Fibroblast of lung (primary cell): ENCODE measurements at places on chromosomes 5 and 9. TPM values are rescaled to one million over a fixed set of nuclear protein-coding genes. Genes with fewer than 3 reads are reported as not detected.
A peak's percentile ranks its signal among the peaks of the same experiment; 100 is the strongest.

DNA sequence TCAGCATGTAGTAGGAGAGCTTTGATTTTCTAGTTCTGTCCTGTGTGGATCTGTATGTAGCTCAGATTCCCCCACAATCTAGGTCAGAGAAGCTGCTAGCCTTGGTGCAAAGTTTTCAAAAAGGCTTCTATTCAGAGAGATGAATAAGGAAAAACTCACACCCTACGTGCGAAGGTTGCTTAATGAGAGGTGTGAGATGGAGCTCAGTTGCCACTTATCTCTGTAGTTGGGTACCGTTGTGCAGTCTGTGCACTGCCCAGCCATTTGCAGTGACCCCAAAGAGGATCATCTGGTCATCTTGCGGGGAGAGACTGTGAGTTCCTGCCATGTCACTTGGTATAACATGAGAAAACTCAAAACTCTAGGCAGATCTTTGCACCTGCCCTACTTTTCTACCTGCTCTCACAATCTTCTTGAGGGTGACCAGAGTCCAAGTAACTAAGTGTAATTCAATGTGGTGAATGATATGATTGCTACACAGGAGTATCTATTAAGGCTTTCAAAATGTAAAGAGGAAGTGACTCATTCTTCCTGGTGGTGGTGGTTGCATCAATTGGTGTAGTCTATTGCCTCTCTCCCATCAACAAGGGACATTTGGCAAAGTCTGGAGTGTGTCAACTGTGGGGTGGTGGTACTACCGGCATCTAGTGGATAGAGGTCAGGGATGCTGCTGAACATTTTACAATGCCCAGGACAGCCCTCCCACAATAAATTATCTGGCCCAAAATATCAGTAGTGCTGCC, 65.2 kb downstream of the TMC1 start:
- peaks cover 6% of the 10 kb centered on the region for H3K4me1 ChIP-seq
- no peaks in the 10 kb centered on the region for H3K27me3 ChIP-seq
- H3K4me3 ChIP-seq = no peak overlapping the region
- H3K27ac ChIP-seq = no peak overlapping the region
- DNase-seq = peak; percentile 77

- no peak overlapping the region for H3K27ac ChIP-seq
- no peak overlapping the region for H3K4me3 ChIP-seq
- H3K36me3 ChIP-seq = no peaks in the 10 kb centered on the region
- H3K27me3 ChIP-seq = no peaks in the 10 kb centered on the region
Observed at GRCh38 chr5:175344331-175345195, 99.4 kb downstream of the DRD1 start.

DNA sequence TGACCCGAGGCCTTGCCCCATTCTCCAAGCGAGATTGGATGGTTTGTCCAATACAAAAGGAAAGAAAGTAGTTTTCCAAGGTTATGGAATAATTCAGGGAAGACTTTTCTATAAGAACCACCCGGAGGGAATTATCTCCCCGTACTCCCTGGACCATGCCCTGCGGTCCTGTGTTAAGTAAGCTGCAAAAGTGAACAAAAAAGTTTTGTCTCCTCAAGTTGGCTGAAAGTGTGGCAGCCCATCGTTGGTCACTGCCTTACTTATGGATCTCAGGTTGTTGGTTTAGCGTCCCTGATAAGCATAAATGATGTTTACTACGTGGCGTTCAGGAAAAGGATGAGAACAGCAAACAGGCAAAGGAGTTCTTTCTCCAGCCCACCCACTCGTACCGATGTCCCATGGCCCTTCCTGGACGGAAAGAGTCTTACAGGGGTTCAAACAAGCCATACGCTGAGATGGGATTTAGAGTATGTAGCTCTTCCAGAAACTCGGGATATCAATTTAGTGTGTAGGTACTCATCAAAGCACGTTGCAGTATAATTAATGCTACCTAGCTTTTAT, 413 bp upstream of the AUH start:
- peaks cover 4% of the 10 kb centered on the region for H3K4me1 ChIP-seq
- peak overlapping the region; percentile 41 for H3K4me3 ChIP-seq

- H3K36me3 ChIP-seq = no peaks in the 10 kb centered on the region
- H3K27me3 ChIP-seq = peaks cover 2% of the 10 kb centered on the region
- H3K27ac ChIP-seq = no peak overlapping the region
- DNase-seq = no peak
- H3K4me1 ChIP-seq = no peaks in the 10 kb centered on the region
Observed at GRCh38 chr5:96370976-96371375, 62.1 kb downstream of the PCSK1 start.

DNA sequence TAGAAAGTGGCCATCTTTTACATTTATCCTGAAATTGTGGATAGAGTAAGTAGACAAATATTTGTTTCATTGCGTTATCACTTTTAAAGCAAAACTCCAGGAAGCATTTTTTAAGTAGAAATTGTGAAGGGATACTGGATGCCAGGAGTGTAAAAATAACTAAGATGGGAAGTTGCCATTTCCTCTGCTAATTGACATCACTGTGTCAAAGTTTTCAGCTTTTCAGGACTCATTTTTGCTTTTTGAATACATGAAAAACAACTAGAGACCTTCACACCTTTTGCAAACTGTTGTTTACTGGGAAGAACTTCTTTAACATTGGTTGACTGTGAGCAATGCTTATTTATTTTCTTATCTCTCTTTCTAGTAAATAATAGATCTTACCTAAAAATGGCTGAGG, 337.5 kb downstream of the NR2F1-AS1 start:
- no peaks in the 10 kb centered on the region for H3K36me3 ChIP-seq
- H3K27me3 ChIP-seq = no peaks in the 10 kb centered on the region
- H3K4me3 ChIP-seq = no peak overlapping the region
- H3K27ac ChIP-seq = no peak overlapping the region

- no peak overlapping the region for H3K27ac ChIP-seq
- no peak for DNase-seq
- H3K4me1 ChIP-seq = no peaks in the 10 kb centered on the region
- no peak overlapping the region for H3K4me3 ChIP-seq
- H3K36me3 ChIP-seq = no peaks in the 10 kb centered on the region
Observed at GRCh38 chr9:104361207-104361606, 142.9 kb upstream of the OR13F1 start.

- H3K4me3 ChIP-seq = no peak overlapping the region
- H3K36me3 ChIP-seq = no peaks in the 10 kb centered on the region
- H3K4me1 ChIP-seq = no peaks in the 10 kb centered on the region
- DNase-seq = no peak
- no peaks in the 10 kb centered on the region for H3K27me3 ChIP-seq
Observed at GRCh38 chr9:84922051-84922450, 252.5 kb downstream of the NTRK2 start.

GRCh38 chr9:126862104-126862761, 1.8 kb downstream of the ZBTB34 start:
- DNase-seq = no peak
- peaks cover 3% of the 10 kb centered on the region for H3K36me3 ChIP-seq
- H3K4me3 ChIP-seq = peak overlapping the region; percentile 92
- peaks cover 2% of the 10 kb centered on the region for H3K4me1 ChIP-seq

DNA sequence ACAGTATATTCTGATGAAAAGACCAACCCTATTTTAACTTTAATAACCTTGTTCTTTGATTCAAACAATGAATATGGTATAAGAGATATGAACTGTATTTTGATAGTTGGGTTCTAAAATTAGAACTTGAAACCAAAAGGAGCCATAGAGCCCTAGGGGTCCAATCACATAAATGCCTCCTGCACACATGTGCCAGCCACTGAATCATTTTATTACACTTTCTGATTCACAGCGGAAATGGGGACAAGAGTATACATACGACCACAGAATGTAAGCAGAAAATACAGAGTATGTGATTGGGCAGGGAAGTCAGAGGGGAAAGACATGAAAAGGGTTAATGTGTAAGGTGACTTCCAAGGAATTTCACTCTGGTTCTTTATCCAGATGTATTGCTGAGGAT, 1000.2 kb downstream of the NR2F1-AS1 start:
- DNase-seq = no peak
- H3K4me3 ChIP-seq = no peak overlapping the region
- H3K27ac ChIP-seq = no peak overlapping the region
- no peaks in the 10 kb centered on the region for H3K27me3 ChIP-seq
- H3K4me1 ChIP-seq = no peaks in the 10 kb centered on the region

- no peaks in the 10 kb centered on the region for H3K27me3 ChIP-seq
- H3K27ac ChIP-seq = no peak overlapping the region
- DNase-seq = no peak
- H3K4me3 ChIP-seq = no peak overlapping the region
- peaks cover 2% of the 10 kb centered on the region for H3K4me1 ChIP-seq
Observed at GRCh38 chr9:18798508-18799290, 234.3 kb downstream of the SAXO1 start.

DNA sequence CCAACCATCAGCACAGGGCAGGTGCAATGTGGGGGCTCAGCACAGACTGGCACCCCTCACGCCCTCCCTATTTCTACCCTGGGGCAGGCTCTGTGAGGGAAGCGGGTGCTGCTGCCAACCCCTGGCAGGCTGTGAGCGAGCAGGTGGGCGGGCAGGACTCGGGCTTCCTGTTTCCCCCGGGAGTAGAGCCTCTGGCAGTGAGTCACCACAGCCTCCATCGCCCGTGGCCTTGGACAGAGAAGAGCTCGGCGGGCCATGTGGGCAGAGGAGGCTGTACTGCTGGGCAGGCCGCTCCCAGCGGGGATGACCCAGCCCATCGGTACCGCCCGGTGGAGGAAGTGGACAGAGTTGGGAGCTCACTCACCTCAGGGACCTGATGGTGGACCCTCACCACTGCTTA, 16.6 kb downstream of the KCNT1 start:
- DNase-seq = no peak
- H3K4me3 ChIP-seq = no peak overlapping the region
- no peak overlapping the region for H3K27ac ChIP-seq
- H3K4me1 ChIP-seq = no peaks in the 10 kb centered on the region
- H3K27me3 ChIP-seq = peaks cover 8% of the 10 kb centered on the region

DNA sequence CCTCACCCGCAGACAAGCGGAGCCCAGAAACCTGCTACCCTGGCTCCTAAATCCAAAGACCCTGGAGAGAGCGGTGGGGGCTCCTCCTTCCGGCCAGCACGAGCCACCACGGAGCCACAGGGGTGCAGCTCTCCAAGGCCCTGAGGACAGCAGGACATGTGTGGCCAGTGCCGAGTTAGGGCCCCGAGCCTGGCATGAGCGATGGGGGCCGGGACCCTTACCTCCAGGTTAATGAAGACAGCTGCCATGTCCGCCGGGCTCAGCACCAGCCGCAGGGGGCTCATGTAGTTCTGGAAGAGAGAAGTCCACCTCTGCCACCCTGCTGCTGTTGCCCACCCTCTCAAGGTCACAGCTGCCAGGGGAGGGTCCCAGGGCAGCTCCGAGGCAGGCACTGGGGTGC, 68.9 kb upstream of the SARDH start:
- no peaks in the 10 kb centered on the region for H3K4me1 ChIP-seq
- H3K36me3 ChIP-seq = peaks cover 6% of the 10 kb centered on the region
- DNase-seq = no peak
- H3K27ac ChIP-seq = no peak overlapping the region
- no peak overlapping the region for H3K4me3 ChIP-seq

GRCh38 chr9:136646827-136647711, 15.6 kb upstream of the EGFL7 start:
- peaks cover 6% of the 10 kb centered on the region for H3K27me3 ChIP-seq
- peaks cover 6% of the 10 kb centered on the region for H3K4me1 ChIP-seq
- no peak overlapping the region for H3K27ac ChIP-seq
- no peak overlapping the region for H3K4me3 ChIP-seq
- DNase-seq = no peak

GRCh38 chr9:107976767-107977166, 487.2 kb upstream of the KLF4 start:
- no peaks in the 10 kb centered on the region for H3K36me3 ChIP-seq
- H3K27ac ChIP-seq = no peak overlapping the region
- no peaks in the 10 kb centered on the region for H3K27me3 ChIP-seq
- no peak for DNase-seq
- H3K4me1 ChIP-seq = no peaks in the 10 kb centered on the region
- H3K4me3 ChIP-seq = no peak overlapping the region

GRCh38 chr5:32044939-32045338, 129.2 kb downstream of the GOLPH3 start:
- no peaks in the 10 kb centered on the region for H3K36me3 ChIP-seq
- H3K27me3 ChIP-seq = no peaks in the 10 kb centered on the region
- no peak overlapping the region for H3K27ac ChIP-seq
- H3K4me1 ChIP-seq = peaks cover 7% of the 10 kb centered on the region
- no peak overlapping the region for H3K4me3 ChIP-seq

DNA sequence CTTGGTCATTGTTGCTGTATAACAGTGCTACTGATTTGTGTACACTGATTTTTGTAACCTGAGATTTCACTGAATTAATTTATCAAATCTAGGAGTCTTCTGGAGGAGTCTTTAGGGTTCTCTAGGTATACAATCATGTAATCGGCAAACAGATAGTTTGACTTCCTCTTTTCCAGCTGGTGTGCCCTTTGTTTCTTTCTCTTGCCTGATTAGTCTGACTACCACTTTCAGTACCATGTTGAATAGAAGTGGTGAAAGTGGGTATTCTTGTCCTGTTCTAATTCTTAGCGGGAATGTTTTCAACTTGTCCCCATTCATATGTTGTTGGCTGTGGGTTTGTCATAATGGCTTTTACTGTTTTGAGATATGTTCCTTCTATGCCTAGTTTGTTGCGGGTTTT, 24.7 kb upstream of the RANBP6 start:
- H3K36me3 ChIP-seq = no peaks in the 10 kb centered on the region
- no peaks in the 10 kb centered on the region for H3K4me1 ChIP-seq
- DNase-seq = no peak
- no peak overlapping the region for H3K4me3 ChIP-seq
- H3K27me3 ChIP-seq = peaks cover 2% of the 10 kb centered on the region

GRCh38 chr5:76714751-76715485, 1.0 kb upstream of the F2R start:
- H3K4me1 ChIP-seq = peaks cover 7% of the 10 kb centered on the region
- no peaks in the 10 kb centered on the region for H3K27me3 ChIP-seq
- H3K27ac ChIP-seq = peak overlapping the region; percentile 72

DNA sequence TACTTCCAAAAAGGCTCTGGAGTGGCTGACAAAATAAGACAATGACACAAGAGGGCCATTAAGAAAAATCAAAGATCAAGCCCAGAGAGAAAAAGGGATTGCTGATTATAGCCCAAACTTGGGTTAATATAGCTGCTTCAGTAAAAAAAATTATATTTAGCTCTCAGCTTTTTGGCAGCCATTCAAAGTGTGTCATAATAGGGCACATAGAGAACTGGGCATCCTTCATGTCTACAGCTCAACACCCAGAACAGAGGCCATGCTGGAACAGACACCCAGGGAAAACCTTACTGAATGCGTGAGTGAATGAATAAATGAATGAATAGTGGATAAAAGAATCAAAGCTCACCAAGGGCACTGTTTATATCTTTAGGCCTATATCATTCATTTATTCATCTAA, 110.1 kb downstream of the SLIT3 start:
- H3K27me3 ChIP-seq = no peaks in the 10 kb centered on the region
- no peak overlapping the region for H3K27ac ChIP-seq
- H3K4me1 ChIP-seq = no peaks in the 10 kb centered on the region
- no peaks in the 10 kb centered on the region for H3K36me3 ChIP-seq
- DNase-seq = no peak

GFPT2 gene
- 19.3 and 26.7 TPM in 2 replicates for total RNA-seq

CCDC192 gene
- not detected in 2 replicates for total RNA-seq

SELENOP gene
- 677 and 809 TPM in 2 replicates for total RNA-seq

TMED7 gene
- total RNA-seq = 82.2 and 104 TPM in 2 replicates

GPR150 gene
- total RNA-seq = under 0.01 and 0.33 TPM in 2 replicates

CD274 gene
- 3.3 and 5.9 TPM in 2 replicates for total RNA-seq
